NCI-H226 (cell line): ENCODE measurements at places on chromosomes 12 and 14.

DNA sequence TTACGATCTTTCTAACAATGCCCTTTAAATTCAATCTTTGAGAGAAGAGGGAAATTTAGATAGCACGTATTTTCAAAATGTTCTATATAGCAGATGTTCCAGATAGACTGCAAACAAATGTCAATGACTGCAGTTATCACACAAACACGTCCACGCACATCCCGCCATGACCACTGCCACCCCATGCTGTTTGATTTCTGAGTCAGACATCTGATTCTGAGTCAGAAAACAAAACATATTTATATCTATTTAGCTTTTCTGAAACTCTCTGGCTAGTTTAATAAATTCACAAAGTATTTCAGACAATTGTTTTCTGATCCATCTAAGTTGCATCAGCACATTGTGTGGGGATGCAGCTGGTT, 105.9 kb upstream of the BCAT1 start:
- DNase-seq = no peak

GRCh38 chr12:112418608-112419296, at the start of gene PTPN11:
Gene PTPN11 (plus strand): TSS chr12:112418947. CDS start chr12:112419112, 165 bp downstream.
- peak; percentile 73 for DNase-seq

DNA sequence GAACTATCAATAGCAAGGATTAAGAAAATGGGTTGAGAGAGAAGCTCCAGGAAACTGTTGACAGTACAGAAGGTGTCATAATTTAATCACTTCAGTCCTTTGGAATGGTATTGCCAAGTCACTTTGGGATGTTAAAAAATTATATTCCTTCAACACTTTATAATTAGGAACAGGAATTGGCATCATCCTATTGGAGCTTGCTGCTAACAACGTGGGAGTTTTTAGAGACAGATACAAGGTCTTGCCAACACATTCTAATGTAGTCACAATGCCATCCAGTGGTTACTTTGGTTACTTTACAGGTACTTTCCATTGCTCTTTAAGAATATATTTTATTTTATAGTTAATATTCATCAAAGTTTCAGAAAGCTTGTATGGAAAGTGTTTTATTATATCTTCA, 310.1 kb downstream of the SYT1 start:
- DNase-seq = peak; percentile 34

DNA sequence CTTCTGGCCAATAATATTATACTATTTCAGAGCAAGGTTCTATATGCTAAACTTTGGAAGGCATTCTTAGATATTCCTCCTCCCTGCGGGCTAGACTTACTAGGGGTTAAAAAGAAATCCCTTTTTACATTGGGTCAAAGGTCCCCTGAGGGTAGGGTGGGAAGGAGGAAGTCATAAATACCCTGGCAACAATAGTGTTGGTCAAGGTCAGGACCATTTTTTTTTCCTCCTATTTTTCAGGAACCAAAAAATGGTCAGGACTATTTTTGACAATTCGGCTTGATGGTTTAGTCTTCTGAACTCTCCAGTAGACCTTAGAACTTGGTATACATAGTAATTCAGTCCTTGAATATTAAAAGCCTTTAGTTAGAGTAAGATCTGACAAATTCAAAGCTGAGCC, 4.5 kb upstream of the NANOG start:
- DNase-seq = no peak

GRCh38 chr12:123126294-123127181, 24.4 kb downstream of the PITPNM2 start:
- DNase-seq = peak; percentile 97

- no peak for DNase-seq
These were observed 488.4 kb downstream of the PCNX1 start for GRCh38 chr14:71395636-71396035.

- no peak for DNase-seq
These were observed 58.2 kb downstream of the ESR2 start for GRCh38 chr14:64235652-64236640.

DNA sequence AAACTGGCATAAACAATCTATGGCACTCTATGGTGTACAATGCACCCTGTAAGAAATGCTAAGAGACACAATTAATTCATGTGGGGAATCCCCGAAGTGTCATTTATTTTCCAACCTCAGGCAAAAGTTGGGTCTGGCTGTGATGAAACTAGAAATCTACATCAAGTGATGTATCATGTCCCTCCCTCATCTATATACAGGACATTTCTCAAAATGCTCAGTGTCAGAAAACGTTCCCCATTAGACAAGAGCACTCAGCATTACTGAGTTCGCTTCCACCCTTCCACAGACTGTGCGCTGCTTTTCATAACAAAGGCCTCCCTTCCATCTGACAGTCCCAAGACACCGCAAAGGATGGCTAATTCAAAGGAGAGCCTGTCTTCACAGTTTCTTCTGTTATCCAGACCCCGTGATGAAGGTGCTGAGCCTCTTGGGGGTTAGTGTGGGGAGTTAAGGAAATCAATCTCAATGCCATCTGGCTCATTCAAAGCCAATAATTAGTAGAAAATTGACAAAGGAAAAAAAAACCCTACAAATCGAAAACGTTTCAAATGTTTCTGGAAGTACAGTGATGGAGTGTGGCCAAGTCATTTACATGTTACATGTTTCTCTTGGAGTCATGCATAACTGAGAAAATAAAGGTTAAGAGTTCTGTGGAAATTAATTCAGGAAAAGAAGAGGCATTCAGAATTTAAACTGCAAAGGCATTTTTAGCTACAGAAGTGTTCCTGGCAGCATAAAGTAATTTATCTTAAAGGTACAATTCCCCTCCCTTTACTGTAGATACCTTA, 7.5 kb downstream of the CCDC88C start:
- DNase-seq = no peak
